Jurkat, Clone E6-1 (cell line): ENCODE measurements at places on chromosomes 2 and 18.
A peak's percentile ranks its signal among the peaks of the same experiment; 100 is the strongest.

GRCh38 chr2:142865924-142866323 is 11.5 kb upstream of the KYNU start:
- DNase-seq = peak; percentile 14

GRCh38 chr2:179132076-179132475 is 82.1 kb upstream of the CCDC141 start:
- DNase-seq = no peak

DNA sequence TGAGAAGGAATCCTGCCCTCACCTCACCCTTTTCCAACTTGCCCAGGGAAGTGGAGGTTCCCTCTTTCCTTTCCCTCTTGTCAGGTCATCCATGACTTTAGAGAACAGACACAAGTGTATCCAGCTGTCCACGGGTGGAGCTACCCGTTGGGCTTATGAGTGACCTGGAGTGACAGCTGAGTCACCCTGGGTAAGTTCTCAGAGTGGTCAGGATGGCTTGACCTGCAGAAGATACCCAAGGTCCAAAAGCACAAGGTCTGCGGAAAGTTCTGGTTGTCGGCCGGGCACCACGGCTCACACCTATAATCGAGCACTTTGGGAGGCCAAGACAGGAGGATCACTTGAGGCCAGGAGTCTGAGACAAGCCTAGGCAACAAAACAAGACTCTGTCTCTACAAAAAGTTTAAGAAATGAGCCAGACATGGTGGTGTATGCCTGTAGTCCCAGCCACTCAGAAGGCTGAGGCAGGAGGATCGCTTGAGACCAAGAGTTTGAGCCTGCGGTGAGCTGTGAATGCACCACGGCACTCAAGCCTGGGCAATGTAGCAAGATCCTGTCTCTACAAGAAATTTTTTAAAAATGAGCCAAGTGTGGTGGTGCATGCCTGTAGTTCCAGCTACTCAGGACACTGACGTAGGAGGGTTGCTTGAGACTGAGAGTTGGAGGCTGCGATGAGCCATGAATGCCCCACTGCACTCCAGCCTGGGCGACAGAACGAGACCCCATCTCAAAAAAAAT is 14.0 kb upstream of the CNDP1 start:
- no peak for DNase-seq

DNA sequence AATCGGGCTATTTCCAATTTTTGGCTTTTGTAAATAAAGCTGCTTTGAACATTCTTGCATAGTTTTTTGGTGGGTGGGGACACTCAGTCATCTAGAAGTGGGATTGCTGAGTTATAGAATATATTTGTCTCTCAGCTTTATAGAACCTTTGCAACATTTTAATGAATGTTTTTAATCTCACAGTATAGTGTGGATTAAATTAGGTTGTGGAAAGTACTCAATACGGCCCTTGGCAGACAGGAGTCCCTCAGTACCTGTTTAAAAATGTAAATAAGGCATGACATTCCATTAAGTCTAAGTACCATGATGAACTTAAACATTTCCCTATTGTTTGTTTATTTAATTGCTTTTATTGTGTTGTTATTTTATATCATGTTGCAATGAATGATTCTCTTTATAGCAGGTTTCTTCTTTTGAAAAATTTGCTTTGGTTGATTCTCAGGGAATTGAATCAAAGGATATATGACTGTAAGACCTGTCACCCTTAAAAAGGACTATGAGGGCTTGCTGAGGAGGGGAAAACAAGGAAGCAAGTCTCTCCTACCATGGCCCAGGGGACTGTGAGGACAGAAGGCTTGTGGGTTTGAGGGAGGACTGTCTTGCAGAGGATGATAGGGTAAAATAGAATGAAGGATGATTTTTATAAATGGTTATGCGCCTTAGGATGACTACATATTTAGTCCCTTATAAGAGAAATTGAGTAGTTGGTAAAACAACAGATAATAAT is 165.1 kb downstream of the RPIA start:
- DNase-seq = no peak

DNA sequence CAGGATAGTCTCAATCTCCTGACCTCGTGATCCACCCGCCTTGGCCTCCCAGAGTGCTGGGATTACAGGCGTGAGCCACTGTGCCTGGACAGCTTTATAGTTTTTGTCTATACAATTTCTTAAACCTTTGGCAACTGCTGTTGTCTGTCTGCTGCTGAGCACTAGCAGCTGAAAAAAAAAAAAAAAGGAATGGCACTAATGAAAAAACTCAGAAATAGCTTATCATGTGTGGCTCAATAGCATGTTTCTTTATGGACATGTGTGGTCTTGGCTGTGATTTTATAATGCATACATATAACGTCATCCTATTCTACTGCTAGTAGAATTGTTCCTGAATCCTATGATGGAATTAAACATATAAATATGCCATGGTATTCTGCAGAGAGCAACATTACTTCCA is 231.2 kb downstream of the TPGS2 start:
- DNase-seq = no peak

DNA sequence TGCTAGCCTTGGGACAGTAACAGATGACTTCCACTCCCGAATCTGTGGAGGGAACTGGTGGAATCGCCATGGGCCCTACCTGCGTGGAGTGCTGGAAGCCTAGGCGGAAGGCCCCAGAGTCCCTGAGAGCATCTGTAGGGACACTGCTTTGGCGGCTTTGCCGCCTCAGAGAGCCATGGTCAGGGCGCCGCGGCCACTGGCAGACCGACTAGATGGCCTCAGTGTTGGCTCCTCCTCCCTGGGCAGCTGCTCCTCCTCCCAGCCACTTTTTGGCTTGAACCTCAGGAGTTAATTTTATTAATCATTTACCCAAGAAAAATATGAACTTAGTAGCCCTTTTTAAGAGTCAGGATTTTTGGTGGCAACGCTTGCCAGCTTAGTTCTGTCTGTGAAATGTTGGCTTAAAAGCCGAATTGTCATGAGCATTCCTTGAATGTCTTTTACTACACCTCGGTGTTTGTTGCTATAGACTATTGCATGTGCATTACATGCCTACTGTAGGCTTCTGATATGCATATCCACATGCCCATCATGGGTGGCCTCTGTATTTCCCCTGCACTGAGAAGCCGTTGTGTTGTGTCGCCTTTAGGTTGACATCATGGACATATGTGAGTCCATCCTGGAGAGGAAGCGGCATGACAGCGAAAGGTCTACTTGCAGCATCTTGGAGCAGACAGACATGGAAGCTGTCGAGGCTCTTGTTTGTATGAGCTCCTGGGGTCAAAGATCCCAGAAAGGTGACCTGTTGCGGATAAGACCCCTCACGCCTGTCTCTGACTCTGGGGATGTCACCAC is 2.4 kb downstream of the KLF11 start:
- DNase-seq = no peak

- no peak for DNase-seq
Measured at GRCh38 chr2:18971628-18972027, 382.3 kb upstream of the NT5C1B start.

DNA sequence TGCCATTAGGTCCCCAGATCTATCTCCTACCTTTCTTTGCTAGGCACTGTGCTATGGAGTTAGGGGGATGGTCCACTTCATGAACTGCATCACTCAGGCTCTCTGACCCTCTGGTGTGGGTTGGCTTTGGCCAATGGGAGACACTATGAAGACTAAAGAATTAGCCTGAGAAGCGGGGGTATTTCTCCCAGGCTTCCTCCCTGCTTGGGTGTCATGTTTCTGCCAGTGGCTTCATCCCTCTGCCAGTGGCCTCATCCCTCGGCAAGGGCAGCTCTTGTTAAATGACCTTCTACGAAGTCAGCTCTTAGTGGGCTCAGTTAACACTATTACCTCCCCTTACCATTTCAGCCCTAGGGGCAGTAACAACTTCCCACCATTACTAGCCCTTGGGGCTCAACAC is 41.9 kb upstream of the EPB41L3 start:
- no peak for DNase-seq

DNA sequence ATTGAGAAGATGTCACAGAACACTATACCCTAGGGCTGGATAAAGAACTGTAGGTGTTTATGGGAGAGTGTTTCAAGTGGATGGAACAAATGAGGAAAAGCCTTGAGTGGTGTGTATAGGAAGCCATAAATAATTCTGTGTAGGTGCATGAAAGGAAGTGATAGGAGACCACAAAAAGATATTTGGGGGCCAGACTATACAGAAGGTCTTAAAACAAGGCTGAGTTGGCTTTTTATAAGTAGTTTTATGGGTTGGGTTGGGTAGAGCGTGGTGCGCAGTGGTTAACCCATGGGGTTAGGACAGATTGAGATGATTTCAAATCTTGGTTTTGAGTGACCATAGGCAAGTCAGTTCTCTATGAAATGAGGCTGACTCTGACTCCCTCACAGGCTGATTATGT is 110.5 kb downstream of the PKP4 start:
- DNase-seq = no peak

- DNase-seq = no peak
Measured at GRCh38 chr2:218615868-218616315, 8.2 kb downstream of the PLCD4 start.

DNA sequence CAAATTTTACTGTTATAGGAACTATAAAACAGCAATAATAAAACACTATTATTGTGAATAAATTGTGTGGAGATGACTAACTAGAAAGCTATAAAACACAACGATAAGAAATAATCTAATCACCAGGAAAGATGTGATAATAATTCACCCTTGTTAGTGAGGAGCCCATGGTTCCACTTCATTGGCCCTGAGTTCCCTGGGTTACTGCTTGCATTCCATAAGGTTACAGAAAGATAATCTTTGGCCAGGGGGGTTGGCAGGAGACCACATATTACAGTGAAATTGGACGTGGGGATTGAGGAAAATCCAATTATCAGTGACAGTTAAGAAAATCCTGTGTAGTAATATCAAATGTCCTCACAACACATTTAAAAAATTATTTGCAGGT is 2.5 kb upstream of the CPO start:
- no peak for DNase-seq

DNA sequence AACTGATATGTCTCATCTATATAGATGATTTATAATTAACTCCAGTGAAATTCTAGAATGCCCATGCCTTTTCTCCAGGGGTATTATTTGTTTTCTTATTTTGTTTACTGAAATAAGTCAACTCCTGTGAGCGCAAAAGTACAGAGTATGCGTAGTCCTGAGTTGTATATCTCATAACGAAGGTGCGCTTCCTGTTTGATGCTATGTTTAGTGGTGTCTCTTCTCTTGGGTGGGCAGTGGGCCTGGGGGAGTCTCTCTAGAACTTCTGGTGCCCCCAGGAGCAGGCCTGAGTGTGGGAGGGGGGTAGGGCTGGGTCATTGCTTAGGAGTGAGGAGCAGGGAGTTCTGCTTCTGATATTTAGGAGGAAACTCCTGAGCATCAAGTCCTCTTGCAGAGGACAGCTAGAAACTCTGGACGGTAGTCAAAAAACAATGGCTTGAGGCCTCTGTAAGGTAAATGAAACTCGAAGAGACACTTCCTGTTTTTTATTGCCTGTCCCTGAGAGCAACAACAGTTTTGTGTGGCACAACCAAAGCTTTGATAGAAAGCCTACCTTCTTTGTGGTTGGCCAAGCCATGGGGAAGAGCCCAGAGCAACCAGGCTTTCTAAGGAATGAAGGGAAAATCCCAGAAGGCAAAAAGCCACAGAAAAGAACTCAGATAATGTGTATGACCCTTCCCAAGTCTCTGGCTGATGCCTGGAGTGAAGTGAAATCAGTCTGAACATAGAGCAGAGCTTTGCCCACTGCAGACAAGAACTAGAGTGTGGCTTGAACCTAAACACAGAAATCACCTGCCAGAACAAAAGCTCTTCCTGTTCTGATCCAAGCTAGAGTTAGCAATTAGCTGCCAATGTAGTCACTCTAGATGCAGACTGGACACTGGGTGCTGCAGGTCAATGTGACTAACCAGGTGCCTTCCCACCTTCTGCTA is 8.5 kb upstream of the SP140L start:
- no peak for DNase-seq

- DNase-seq = no peak
Measured at GRCh38 chr2:199336546-199336945, 121.2 kb downstream of the SATB2 start.

- no peak for DNase-seq
Measured at GRCh38 chr2:109531896-109532727, 81.7 kb downstream of the SEPTIN10 start.

GRCh38 chr2:128664499-128664971 is 345.9 kb upstream of the HS6ST1 start:
- DNase-seq = peak; percentile 39

- DNase-seq = no peak
Measured at GRCh38 chr18:7170292-7170691, 52.7 kb upstream of the LAMA1 start.

DNA sequence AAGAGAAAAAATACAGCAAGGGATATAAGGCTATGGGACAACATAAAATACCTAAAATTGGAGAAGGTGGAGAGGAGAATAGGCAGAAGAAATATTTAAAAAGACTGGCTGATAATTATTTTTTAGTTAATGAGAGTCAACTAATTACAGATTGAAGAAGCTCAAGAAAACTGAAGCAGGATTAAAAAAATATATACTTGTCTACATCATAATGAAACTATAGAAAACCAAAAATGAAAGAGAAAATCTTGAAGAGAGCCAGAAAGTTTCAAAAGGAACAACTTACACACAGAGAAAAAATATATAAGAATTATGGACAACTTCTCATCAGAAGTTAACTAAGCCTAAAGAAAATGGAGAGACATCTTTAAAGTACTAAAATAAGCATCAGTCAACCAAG is 62.9 kb upstream of the APCDD1 start:
- no peak for DNase-seq

- peak; percentile 55 for DNase-seq
Measured at GRCh38 chr2:134127496-134127895, 126.4 kb upstream of the MGAT5 start.

- DNase-seq = peak; percentile 10
Measured at GRCh38 chr18:74281011-74281979, 10.5 kb downstream of the CYB5A start.

GRCh38 chr2:121796239-121796638 is 40.8 kb downstream of the TSN start:
- DNase-seq = no peak

- no peak for DNase-seq
Measured at GRCh38 chr18:23194997-23195957, 60.0 kb downstream of the CABLES1 start.

GRCh38 chr2:184679219-184680018 is 81.1 kb downstream of the ZNF804A start:
- DNase-seq = no peak
